Activated CD4-positive, alpha-beta memory T cell treated with anti-CD3 and anti-CD28 coated beads for 36 hours (primary cell): ENCODE measurements at places on chromosomes 1 and 21.

DNA sequence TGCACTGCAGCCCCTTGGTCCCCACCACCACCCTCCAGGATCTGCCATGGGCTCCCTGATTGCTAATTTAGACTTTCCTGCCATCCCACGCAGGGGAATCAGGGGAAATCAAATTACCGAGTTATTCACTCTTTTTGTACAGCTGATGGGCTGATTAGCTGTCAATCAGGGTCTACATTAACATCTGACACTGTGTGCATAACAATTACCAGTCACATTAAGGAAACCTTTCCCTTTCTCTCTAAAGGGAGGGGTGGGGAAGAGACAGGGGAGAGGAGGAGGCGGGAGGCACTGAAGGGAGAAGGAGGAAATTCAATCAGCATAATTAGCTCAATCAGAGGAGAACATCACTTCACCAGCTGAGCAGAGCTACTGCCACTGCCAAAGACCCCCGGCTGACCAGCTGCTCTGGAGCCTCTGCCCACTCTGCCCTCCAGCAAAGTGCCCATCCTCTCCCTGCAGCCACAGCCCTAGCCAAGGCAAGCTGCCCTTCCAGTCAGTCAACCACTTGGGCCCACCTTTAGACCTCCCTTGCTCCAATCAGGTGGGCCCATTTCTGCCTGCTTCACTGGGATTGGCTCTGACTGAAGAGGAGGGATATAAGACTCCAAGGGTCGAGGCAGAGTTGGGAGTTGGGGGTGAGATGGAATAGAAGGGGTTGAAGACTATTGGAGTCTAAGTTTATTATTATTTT is 199.3 kb upstream of the ZC3H12A start:
- DNase-seq = no peak

- DNase-seq = no peak
Measured at GRCh38 chr21:35984654-35985361, 75.5 kb downstream of the SETD4 start.

GRCh38 chr21:33028773-33029384 is 3.1 kb downstream of the OLIG2 start:
- peak; percentile 46 for DNase-seq

GRCh38 chr1:78650114-78650660 is 556 bp downstream of the IFI44 start:
- no peak for DNase-seq

DNA sequence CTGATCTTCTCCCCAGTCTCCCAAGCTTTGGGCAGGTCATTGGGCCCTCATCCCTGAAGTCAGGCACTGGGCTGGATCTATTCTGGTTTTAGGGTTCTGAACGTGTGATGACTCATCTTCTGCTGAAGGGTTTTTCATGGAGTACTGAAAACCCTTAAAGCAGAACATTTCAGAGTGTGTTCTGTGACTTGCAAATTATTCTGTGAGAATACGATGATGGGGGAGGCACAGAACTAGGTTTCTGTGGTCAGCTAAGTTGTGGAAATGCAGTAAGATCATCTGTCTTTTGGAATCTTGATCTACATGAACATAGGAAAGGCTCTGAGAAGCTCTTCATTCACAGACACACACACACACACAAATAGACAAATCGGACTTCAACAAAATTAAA is 46.2 kb downstream of the NAV1 start:
- DNase-seq = no peak

- no peak for DNase-seq
Measured at GRCh38 chr1:240351690-240352089, 260.0 kb downstream of the FMN2 start.

DNA sequence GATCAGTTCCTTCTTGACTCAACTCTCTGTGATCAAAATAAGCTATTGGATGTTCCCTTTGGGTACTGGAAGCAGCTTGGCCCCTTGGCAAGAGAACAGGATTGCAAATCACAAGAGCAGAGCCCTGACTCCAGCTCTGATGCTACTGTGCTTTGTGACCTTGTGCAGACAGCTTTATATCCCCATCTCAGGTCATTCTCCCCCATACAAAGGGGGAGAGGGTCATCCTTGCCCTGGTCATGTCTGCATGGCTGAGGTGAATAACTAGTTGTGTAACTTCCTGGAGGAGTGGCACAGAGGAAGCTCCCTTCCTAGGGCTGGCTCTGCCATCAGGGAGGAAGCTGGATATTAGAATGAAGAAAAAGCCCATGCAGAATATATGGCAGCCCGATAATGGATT is 142.9 kb downstream of the DHRS3 start:
- DNase-seq = no peak

- DNase-seq = no peak
Measured at GRCh38 chr1:91406773-91407389, 2.2 kb upstream of the HFM1 start.

DNA sequence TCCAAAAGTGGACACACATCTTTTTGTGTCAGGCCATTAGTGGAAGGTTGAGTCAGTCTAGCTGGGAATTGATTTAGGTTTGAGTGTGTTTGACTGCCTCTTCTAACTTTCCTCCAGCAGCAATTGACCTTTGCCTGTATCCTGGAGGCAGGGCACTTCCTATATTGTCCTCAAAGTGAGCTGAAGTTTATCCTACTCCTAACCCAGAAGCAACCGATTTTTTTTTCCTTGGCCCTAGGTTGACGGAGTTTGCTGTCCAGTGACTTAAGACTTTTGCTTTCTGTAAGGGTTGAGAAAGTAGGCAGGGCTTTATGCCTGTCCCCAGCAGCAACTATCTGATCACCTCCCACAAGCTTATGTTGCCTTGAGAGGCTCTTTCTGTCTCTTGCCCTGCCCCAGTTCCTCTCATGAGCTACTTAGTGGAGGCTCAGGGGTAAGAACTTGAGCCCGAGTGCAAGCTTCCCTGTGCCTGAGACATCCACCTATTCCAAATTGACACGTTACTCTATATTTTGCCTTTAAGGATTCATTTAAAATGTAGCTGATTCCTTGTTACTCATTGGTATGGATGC is 30.9 kb downstream of the SLC35F3 start:
- no peak for DNase-seq

GRCh38 chr1:97907886-97908285 is 12.9 kb downstream of the DPYD start:
- DNase-seq = no peak

GRCh38 chr21:35424122-35424521 is 375.0 kb upstream of the RUNX1 start:
- no peak for DNase-seq

DNA sequence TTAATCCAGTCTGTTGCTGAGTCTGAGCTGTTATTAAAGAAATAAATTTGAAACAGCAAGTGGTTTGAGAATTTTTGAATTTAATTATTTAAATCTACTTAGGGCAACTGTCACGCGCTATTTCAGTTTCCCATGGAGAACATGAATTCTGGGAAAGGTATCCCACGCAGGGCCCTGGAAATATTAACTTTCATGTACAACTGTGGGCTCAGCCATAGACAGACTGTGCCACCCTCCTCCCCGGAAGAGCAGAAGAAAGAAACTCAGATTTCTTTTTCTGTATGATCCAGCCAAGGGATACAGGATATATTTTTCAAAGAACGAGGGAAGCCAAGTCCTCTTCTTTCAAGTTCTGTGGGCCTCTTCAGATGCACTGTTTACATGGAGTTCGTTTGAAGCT is 172.6 kb upstream of the LMO4 start:
- no peak for DNase-seq

- DNase-seq = no peak
Measured at GRCh38 chr1:11990303-11991032, 10.2 kb downstream of the MFN2 start.

DNA sequence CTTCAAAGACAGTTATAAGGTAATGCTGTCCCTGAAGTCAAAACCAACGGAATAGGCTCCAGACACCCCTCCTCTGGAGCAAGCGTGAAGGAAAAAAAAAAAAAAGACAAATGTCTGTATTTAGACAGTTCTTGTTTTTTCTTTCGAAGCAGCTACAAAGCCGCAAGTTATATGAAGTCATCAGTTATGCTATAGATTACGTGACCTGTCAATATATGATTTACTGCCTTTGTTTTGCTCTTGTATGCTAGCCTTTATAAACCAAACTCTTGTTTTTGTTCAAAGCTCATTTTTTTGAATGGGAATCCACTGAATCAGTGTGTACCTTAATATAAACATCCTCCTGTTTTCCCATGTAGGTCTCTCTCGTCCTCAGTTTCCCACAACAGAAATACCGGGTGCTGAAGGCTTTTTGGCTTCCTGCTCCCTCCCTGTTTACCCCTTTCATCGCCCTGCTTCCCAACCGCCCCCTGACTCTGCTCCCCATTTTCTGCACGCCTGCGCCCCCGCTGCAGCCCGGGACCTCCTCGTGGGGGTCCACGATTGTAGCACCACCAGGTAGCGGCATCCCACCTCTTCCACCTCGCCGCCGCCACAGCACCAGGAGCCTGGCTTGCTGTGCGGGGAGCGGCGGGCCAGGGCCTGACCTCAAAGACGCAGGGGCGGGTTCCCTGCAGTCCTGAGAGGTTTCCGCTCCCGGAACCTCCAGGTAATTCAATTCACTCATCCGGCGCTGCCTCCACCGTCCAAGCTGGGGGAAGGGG is 5.2 kb upstream of the ZNF678 start:
- DNase-seq = no peak

DNA sequence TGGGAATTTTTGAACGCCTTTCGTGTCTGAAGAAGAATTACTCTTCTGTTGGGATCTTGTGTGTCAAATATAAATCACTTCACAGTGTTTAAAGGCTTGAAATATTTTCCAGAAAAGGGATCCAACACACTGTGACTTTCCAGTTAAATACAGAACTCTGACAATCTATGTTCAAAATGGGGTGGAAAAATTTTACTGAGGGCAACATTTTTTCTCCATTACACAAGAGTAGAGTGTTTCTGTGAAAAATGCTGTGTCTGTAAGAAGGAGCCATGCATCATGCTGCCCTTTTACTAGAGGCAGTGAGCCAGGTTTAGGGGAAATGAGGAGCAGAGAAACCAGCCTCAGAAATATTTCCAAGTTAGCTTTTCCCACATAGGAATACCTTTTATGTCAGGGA is 86.5 kb downstream of the VPS13D start:
- DNase-seq = no peak

GRCh38 chr1:65230731-65231481 is 78.4 kb upstream of the DNAJC6 start:
- DNase-seq = peak; percentile 24

DNA sequence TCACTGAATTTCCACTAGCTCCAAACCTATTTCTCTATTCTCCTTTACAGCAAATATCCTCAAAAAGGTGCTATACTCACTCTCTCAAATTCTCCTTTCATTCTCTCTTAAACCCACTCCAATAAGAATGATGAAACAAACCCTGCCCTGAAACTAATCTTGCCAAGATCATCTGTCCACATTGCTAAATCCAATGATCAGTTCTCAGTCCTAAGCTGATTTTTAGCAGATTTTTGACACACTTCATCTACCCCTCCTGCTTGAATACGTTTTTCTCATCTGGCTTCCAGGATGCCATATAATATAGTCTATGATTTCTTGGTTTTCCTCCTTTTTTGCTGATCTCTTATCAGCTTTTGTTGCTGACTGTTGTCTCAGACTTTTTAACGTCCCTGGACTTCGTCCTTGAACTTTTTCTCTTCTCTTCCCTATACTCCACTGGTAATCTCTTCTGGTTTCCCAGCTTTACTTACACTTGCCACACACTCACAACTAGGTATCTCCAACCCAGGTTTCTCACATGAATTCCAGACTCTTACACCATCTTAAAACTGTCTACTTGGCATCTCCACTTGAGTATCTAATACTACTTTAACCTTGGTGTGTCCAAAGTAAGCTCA is 35.3 kb downstream of the RERE start:
- DNase-seq = no peak

GRCh38 chr1:228867108-228867950 is 132.1 kb downstream of the RHOU start:
- DNase-seq = no peak

GRCh38 chr1:223298701-223299100 is 65.3 kb downstream of the SUSD4 start:
- DNase-seq = no peak

DNA sequence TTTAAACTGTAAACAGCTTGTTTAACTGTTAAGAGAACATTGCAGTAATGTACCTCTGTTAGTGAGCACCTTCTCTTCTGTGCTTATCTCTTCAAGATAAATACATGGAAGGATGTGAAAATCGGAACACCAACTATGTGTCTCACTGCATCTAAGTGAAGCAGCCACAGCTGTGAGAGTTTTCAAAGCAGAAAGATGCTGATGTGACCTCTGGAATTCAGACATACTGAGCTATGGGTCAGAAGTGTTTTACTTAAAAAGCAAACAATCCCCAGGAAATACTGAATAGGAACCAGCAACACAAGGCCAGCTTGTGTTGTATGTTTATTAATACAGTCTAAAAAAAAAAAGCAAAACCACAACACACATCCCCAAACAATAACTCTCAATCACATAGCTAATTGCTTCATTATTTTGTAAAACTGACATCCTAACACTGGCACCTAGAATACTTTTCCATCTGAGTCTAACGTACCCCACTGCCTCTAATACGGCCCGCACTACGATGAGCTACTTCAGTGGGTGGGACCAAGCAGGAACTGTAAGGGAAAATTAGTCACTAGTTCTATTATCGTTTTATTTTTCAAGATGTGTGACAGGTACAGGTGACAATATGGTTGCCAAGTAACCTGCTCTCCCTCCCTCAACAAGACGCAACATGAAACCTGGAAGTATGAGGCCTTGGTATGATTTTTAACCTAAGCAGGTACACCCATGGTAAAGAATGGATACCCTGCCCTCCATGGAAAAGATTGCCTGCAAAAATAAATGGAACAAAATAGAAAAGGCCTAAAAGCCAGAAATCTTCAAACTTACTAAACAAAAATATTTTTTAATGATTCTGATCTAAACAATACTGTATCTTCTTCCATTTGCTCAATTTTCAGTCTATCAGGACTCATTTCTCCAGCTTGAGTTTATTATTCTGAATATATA is 13.9 kb downstream of the ERRFI1 start:
- DNase-seq = no peak

DNA sequence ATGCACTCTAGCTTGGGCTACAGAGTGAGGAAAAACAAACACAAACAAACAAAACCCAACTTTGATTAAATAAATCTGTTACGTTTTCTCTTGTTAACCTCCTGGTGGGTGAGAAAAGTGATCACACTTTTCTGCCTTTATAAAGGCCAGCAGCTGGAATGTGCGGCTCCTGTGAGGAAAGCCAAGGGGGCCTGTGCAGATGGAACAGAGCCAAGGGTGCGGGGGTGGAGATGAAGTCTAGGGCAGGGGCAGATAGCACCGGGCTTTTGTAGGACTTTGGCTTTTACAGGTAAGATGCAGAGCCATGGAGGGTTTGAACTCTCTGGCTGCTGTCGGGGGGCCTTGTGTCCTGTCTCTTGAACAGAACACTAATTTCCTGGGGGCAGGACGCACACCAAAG is 40.7 kb upstream of the GPR37L1 start:
- no peak for DNase-seq

DNA sequence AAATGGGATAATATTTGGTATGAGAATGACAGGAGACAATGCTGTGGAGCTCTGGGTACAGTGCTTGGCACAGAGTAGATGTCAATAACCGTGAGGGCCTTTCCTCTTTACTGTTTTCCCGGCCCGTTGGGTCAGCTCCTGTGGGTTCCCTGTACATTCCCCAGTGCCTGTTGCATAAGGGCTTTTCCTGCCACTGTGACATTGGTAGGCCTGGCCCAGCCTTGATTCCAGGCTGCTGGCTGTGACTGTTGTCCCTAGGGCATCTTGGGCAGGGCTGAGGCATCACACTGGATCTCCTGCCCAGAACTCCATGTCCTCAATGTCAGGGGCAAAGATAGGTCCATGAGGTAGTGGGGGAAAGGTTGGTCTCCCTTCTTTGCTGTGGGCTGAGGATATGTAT is 25.8 kb upstream of the MYCL start:
- no peak for DNase-seq

- no peak for DNase-seq
Measured at GRCh38 chr21:29630441-29630840, 309.4 kb downstream of the GRIK1 start.
